ENCODE measurements at places on chromosomes 5 and 9.

DNA sequence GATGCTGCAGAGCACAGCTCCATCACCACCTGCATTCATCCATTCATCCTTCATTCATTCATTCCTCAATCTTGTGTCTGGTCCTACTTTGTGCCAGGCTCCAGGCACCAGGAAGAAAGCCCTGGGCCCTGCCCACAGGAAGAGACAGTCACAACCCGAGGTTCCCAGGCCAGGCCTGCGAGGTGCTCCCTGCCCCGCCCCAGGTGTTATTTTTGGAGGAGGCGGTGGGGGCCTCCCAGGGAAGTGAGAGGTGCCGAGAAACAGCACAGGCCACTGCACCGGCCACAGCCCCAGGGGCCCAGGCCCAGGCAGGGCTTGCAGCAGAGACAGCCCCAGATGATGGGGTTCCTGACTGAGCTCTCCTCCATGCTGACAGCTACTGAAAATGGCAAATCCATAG, 33.4 kb downstream of the VAV2 start:
- no peak for DNase-seq

DNA sequence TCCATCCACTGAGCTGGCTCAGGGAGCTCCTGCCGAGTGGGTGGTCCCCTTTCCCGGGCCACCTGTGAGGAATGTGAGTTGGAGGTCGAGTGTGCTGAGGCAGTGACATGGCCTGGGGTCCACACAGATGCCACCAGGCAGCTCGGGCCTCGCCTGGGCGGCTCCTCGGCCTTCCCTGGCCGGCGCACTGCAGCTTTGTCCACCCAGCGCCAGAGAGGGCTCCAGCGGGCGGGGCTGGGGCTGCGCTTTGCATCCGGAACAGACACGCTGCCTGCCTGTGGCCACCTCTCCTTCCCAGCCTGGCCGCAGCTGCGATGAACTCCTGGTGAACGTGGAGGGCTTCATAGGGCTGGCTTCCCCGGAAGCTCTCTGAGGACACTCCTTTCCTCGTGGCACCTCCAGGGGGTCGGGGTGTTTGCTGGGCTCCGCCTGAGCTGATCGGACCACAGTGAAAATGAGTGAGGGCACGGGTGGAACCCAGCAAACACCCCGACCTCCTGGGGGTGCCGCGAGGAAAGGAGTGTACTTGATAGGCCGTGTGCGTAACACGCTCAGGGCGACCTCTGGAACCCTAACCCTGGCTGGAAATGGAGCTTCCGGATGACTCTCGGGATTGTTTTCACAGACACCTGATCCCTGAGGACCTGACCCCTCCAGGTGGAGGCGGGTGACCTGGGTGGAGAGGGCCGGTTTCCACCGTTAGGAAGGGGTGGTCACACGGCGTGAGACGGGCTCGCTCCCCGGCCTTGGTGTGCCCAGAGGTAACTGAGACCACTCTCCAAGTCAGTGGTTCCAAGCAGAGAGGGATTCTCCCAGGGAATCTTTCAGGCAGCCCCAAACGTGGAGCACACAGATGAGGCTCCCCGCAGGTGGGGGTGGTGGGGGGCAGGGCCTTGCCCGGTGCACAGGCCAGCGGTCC, 31.8 kb upstream of the RXRA start:
- no peak for DNase-seq

DNA sequence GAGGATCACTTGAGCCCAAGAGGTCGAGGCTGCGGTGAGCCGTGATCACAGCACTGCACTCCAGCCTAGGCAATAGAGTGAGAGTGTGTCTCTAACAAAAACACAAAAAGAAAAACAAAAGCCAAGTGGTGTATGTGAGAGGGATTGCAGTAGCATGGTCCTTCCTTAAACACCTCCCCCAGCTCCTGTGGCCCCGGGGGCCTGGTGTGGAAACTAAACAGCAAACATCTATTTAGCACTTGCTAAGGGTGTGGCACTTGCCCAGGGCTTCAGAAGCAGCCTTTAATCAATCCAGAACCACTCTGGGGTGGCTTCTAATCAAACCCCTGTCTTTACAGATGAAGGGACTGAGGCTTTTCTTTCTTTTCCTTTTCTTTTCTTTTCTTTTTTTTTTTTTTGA, 4.4 kb upstream of the FBP1 start:
- DNase-seq = no peak

GRCh38 chr9:97632985-97633858, at the start of the genes NCBP1 and TSTD2:
TSS of gene NCBP1 (plus strand) at chr9:97633821. CDS start at chr9:97633882, 61 bp downstream.
TSS of gene TSTD2 (minus strand) at chr9:97633368. CDS start at chr9:97627562, 5,806 bp downstream.
- DNase-seq = peak; percentile 96

GRCh38 chr5:153352685-153353219, 137.7 kb upstream of the GRIA1 start:
- peak; percentile 46 for DNase-seq

GRCh38 chr9:86200599-86201162, 58.8 kb downstream of the C9orf153 start:
- DNase-seq = no peak

DNA sequence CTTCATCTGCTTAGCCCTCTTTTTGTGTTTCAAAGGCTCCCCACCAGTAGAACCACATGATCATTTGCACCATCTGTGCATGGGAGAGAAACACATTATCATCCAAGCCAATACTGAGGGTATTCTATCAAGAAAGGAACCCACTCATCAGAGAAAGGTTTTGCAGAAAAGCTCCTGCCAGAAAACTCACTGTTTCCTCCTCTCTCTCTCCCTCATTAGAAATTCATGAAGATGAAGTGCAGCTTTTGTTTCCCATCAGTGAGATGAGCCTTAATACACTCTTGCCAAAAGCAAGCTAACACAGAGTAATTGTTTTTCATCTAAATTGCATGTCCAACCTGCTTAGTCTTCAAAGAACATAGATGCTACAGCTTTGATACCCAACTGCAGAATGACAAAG, 142.4 kb upstream of the GRAMD2B start:
- DNase-seq = no peak

DNA sequence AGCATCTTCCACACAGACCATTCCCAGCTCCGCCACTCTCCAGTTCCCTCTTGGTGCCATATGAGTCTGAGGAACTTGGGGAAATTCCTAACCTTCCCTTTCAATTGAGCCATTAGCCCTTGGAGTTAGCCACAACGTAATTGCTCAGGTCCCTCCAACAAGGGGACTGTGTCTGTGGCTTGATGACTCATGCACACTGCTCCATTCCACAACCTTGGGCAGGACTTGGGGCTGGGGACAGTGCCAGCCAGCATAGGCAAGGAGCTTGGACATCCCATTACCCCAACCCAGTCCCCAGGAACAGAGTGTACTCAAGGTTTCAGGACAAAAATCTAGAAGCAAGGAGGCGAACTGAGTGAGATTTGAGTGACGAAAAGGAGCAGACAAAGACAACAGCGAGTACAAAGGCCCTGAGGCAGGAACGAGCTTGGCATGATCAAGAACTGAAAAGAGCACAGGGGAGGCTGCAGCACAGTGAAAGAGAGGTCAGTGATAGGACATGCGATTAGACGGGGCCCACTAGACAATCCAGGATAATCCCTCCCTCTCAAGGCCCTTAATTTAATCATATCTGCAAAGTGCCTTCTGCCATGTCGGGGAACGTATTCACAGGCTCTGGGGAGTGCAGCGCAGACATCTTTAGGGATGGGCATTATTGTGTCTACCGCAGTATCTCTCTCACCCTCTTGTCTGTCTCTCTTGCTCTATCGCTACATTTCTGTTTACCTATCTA, 16.0 kb upstream of the JADE2 start:
- DNase-seq = no peak

DNA sequence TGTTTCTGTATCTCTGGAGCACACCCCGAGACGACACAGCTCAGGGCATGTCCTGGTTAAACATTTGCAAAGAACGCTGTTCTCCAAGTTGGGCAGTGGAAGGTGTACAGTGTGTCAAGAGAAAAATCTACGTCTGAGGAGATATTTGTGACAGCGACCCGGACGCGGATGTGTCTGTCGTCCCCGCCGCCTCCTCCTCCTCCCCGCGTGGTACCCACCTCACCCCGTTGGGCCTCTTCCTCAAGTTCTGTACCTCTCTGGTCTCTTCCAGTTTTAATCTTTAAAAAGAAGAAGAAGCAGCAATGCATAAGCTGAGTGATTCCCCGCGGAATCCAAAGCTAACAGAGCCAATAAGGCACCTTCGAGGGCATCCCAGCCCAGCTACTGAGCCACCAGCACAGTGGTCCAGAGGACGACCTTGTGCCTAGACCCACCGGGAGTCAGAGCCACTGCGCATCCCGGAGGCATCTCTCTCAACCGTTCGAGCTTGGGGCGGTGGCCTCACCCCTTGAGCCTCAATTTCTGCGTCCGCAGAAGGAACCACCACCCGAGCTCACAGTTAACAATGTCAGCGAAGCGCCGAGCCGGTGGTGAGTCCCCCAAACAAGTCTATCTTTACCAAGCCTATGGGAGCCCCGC, 467 bp downstream of the C9orf78 start:
- peak; percentile 62 for DNase-seq

GRCh38 chr5:111585291-111585690, 73.0 kb upstream of the STARD4 start:
- DNase-seq = no peak

GRCh38 chr9:10612641-10613398, at the start of gene PTPRD:
TSS of gene PTPRD (minus strand) at chr9:10613002.
- peak; percentile 25 for DNase-seq

- no peak for DNase-seq
Observed at GRCh38 chr5:154800582-154800981, 45.4 kb downstream of the LARP1 start.

DNA sequence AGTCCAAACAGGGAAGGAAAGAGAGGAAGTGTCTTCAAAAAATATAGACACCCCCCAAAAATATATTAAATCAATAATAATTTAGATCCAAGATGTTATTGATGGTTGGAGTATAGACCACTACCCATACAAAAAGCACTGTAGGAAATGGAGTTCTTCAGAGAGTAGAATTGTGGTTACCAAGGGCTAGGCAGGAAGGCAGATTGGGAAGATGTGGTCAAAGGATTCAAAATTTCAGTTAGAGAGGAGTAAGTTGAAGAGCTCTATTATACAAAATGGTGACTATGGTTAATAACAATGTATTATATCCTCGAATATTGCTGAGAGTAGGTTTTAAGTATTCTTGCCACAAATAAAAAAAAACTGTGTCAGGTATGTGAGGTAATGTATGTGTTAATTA, 149.4 kb downstream of the CWC27 start:
- DNase-seq = no peak

DNA sequence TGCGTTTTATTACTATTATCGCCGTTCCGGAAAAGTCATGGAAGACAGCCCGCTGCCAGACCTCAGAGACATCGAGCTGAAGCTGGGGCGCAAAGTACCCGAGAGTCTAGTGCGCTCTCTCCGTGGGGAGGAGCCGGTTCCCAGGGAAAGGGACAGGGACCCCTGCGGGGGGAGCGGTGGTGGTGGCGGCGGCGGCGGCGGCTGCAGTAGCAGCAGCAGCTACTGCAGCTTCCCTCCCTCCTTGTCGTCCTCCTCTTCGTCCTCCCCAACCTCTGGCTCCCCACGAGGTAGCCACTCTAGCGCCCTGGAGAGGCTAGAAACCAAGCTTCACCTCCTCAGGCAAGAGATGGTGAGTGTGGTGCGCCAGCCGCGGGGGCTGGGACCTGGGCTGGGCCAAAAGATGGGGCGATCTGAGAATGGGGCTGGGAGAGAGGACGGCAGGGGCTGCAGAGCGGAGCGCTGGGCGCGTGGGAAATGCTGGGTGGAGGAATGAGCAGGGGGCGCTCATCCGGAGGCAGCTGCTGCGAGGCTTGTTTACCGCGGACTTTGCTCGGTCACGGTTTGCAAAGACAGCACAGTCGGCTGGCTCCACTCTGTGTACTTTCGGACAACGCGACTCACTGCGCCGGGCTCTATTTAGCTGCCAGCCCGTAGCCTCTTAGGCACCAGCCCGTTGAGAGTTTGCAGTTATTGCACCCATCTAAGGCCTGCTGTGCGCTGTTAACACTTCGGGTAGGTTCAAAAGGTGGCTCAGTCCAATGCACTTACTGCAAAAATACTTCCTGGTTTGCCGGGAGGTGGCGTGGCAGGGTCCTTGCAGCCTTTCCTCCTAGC, 1.1 kb downstream of the LURAP1L start:
- no peak for DNase-seq

GRCh38 chr5:123520677-123521247, 8.8 kb downstream of the CSNK1G3 start:
- no peak for DNase-seq

DNA sequence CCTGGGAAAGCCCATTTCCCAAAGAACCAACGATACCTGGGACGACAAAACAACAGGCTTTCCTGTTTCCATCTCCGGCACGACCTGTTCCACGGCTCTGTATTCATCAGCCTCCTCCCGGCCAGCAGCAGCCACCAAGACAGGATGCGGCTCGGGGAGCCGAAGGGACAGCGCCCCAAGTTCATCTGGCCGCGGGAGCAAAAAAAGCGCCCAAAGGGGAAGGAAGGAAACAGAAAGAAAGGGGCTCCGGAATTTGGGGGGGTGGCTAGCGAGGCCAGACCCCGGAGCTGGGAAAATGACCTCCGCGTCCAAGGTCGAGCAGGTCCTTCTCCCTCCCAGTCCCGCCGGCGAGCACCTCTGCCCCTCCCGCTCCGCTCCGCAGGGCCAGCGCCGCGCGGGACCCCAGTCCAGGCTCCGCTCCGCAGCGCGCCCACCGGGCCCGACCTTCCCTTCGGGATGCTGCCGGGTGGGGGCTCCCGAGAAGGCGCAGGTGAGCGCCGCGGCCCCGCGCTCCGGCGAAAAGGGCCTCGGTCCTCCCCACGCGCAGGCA, 608 bp downstream of the ELOVL7 start:
- peak; percentile 21 for DNase-seq

DNA sequence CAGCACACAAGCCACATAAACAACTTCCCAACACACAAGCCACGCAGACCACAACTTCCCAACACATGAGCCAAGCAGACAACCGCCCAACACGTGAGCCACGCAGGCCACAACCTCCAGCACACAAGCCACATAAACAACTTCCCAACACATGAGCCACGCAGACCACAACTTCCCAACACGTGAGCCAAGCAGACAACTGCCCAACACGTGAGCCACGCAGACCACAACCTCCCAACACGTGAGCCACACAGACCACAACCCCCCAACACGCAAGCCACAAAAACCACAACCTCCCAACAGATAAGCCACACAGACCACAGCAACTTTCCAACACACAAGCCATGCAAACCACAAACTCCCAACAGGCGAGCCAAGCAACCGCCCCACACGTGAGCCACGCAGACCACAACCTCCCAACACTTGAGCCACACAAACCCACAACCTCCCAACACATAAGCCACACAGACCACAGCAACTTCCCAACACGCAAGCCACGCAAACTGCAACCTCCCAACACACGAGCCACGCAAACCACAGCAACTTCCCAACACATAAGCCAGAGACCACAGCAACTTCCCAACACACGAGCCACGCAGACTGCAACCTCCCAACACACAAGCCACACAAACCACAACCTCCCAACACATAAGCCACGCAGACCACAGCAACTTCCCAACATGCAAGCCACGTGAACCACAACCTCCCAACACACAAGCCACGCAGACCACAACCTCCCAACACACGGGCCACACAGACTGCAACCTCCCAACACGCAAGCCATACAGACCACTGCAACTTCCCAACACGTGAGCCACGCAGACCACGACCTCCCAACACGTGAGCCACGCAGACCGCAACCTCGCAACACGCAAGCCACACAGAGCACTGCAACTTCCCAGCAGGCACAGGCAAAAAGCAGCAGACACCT, 10.1 kb downstream of the BRD9 start:
- no peak for DNase-seq
